A549 treated with DMSO at 1 μM for 4 hours (cell line): ENCODE measurements at places on chromosomes 2 and 18. TPM values are rescaled to one million over a fixed set of nuclear protein-coding genes. Genes with fewer than 3 reads are reported as not detected.

Gene CHRND
- not detected in 5 replicates for total RNA-seq

Gene UPP2
- total RNA-seq: not detected in 5 replicates

Gene FBXO36
- 1.1 to 2.3 TPM (median 1.4 TPM) in 5 replicates for total RNA-seq

Gene MZT2B
- total RNA-seq: 268 to 425 TPM (median 399 TPM) in 5 replicates

Gene PPM1B
- 26.2 to 34.7 TPM (median 32.9 TPM) in 5 replicates for total RNA-seq

Gene NPHP1
- total RNA-seq: 7.2 to 9.0 TPM (median 8.3 TPM) in 5 replicates

Gene TUBA3E
- total RNA-seq: not detected in 5 replicates

Gene ATRAID
- 209 to 221 TPM (median 218 TPM) in 5 replicates for total RNA-seq

Gene CD8B
- not detected in 5 replicates for total RNA-seq

Gene TTC32
- 12.5 to 15.0 TPM (median 14.0 TPM) in 5 replicates for total RNA-seq
